Retinal pigment epithelial cell (primary cell): ENCODE measurements at places on chromosomes 16 and 17.

- no peak for DNase-seq
Observed at GRCh38 chr17:62717889-62718288, 90.2 kb downstream of the MARCHF10 start.

DNA sequence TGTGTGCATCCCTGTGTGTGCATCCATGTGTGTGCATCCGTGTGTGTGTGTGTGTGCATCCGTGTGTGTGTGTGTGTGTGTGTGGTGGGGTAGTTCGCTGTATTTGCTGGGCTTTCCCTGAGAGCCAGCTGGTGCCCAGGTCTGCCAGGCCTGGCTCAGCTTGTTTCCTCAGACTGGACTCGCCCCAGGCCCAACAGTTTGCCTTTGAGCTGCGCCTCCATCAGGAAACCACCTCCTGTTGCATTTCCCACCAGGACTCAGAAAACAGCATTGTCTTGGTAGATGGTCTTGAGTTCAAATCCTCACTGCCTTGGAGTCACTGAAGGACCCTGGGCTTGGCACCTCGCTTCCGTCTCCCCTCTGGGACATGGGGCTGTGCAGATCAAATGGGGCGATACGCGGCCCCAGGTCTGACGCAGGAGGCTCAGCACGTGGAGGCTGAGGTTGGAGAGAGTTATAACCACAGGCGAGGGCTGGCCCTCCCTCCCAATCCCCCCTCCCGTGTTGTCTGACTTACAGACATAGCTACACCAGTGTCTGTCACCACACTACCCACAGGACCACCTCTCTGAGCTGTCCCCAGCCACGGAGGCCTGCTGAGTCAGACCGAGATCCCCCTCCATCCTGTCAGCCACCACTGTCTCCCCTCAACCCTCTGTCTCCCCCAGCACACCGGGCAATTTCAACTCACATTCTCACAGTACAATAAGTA, 4.7 kb downstream of the ITGAE start:
- DNase-seq: no peak

- DNase-seq: no peak
Observed at GRCh38 chr16:4288148-4288921, 15.5 kb upstream of the TFAP4 start.

DNA sequence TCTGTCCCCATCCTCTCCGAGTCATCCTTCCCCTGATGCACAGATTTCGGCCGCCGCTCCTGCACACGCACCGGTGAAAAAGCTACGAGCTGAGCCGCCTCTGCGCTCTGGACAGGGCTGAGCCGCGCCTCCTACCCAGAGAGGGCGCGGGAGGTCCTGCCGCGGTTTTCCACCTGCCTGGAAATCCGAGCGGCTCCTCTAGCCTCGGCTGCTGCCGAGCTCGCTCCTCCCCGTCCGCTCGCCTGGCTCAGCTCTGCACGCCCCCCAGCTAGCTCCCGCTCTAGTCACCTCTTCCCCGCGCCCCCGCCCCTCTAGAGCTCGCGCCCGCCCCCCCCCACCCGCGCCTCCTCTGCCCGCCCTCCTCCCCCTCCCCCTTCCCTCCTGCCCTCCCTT, 198 bp upstream of the SHISA9 start:
- DNase-seq: no peak

GRCh38 chr16:81928975-81929374, 82.3 kb downstream of the SDR42E1 start:
- DNase-seq: no peak

DNA sequence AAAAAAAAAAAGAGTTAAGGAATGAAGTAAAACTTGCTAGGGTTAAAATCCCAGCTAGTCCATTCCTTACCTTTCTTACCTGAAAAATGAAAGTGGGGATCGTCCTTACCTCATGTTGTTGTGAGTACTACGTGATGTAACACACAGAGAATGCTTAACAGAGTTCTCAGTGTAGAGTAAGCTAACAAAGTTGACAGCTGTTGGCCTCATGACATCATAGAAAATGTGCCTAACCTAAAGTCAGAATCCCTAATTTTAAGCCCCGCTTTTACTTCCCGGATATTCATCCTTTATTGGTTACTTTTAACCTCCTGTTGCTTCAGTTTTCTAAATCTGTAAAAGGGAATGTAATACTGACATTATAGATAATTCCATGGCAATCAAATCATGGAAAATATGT, 505.8 kb upstream of the HSBP1 start:
- no peak for DNase-seq

DNA sequence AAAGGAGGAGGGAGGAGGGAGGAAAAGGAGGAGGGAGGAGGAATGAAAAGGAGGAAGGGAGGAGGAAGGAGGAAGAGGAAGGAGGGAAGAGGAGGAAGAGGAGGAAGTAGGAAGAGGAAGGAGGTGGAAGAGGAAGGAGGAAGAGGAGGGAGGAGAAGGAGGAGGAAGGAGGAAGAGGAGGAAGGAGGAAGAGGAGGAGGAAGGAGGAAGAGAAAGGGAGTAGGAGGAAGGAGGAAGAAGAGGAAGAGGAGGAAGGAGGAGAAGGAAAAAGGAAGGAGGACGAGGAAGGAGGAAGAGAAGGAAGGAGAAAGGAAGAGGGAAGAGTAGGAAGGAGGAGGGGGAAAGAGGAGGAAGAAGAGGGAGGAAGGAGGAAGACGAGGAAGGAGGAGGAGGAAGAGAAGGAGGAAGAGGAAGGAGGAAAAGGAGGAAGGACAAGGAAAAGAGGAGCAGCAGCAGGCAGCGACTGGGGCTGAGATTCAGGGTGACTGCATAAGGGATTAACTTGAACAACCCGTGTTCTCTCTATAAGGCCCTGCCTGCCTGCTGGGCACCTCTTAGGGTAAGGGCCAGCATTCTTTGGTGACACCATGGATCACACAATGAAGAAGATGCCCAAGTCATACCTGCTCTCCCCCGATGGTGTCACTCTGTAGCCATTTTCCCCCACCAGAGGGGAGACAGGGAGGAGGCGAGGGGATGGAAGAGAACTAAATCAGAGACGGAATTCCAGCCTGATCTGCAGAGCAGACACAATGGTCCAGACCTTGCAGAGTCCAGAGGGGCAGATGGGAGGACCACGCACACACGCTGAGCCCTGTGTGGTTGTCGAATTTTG, 1.4 kb upstream of the IL34 start:
- no peak for DNase-seq

DNA sequence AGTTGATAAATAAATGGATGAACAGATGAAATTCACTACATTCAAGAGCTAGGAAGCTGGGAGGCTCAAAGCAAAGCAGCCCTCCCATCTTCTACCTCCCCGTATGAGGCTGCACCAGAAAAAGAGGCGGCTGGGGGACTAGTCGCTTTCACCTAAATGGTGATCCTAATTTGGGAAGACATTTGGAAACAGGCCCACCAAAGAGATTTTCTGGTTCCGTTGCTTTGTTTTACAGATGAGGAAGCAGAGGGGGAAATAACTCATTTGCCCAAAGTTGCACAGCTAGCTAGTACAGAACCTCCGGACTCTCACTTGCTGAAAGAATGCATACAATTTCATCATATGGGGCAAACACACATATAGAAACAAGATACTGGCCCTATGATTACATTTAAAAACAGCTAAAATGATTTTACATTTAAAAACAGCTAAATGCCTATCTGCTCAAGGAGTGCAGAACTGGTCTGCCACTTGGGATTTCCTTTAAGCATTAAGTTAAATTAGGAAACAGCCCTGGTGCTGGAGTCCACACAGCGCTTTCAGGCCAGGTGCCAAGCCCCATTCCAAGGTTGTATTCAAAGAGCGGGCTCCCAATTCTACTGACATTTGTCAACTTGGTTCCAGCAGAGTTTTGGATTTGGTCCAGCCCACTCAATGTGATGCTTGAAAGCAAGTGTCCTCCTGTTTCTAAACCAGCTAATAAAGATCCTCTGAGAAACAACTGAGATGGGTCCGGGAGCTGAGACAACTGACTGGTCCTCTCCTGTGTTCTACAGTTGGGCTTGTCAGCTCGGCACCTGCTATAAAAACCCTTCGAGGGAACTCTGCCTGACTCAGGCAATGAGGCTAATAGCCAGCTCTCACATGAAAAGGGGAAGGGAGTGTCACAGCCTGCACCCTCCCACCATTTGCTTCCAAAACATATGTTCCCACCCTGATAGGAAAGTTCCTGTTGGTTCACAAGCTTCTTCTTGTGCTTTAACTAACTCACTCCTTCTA, 11.7 kb downstream of the ERN1 start:
- DNase-seq: no peak

DNA sequence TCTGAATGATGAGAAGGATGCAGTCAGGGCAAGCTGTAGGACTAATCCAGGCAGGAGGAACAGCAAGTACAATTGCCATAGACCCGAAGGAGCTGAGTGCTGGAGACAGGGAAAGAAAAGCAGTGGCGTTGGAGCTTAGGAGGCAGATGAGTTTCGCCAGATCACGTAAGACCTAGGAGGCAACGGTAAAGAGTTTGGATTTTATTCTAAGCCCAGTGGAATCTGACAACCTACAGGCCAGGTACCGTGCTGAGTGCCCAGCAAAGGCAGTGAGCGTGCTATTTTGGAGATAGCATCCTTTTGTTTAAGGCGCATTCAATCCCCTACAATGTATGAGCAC, 1.2 kb downstream of the USP43 start:
- DNase-seq: no peak

- no peak for DNase-seq
Observed at GRCh38 chr17:45888392-45888791, 6.0 kb upstream of the MAPT start.

GRCh38 chr16:75640598-75640997, 6.9 kb downstream of the KARS1 start:
- no peak for DNase-seq
